D721Med (cell line): ENCODE measurements at places on chromosomes 3 and 15.

GRCh38 chr3:118587847-118588246, 446.8 kb downstream of the IGSF11 start:
- no peak for DNase-seq

GRCh38 chr3:111277226-111277625, 205.6 kb downstream of the NECTIN3 start:
- DNase-seq, result no peak

- no peak for DNase-seq
Measured at GRCh38 chr3:114718898-114719210, 425.0 kb downstream of the TIGIT start.

DNA sequence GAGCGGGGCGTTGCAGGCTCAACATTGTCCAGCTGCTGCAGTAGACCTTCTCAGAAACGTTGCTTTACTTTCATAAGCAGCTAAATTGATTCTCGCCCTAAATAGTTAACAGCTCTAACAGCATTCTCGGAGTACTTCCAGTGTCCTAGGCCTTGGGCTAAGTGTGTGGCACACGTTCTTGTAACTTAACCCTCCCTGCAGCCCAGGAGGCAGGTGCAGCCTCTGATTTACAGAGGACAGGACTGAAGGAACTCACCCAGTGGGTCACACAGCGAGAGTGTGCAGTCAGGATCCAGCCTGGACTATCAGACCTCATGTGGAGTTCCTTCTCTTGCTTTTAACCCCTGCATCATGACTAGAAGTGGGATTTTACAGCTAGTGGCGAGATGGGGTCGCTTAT, 312.8 kb upstream of the C2CD4B start:
- no peak for DNase-seq

DNA sequence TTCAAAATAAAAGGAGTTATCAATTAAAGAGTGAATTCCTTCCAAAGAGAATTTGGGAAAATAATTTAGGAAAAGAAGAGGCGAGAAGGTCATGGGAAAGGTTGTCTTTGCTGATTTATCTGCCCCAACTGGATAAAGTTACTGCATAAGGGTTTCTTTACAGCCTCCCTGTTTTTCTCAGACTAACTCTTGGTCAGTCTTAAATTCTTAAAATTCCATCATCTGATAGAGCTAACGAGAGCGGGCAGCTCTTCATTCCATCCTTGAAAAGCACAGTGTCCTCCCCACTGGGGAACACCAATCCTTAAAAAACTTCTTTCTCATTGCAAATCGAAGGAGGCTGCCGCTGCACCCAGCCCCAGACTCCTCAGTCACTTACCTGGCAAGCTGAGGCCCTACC, 107.2 kb downstream of the PGPEP1L start:
- DNase-seq, result no peak

GRCh38 chr3:46378426-46378942, 7.7 kb downstream of the CCR5 start:
- no peak for DNase-seq

- no peak for DNase-seq
Measured at GRCh38 chr3:14262212-14262611, 83.6 kb downstream of the LSM3 start.

- DNase-seq, result no peak
Measured at GRCh38 chr15:36798366-36798765, 218.9 kb downstream of the CDIN1 start.

- no peak for DNase-seq
Measured at GRCh38 chr3:177429079-177429478, 231.8 kb upstream of the TBL1XR1 start.

GRCh38 chr3:183943739-183944138, 59.1 kb upstream of the PARL start:
- no peak for DNase-seq

DNA sequence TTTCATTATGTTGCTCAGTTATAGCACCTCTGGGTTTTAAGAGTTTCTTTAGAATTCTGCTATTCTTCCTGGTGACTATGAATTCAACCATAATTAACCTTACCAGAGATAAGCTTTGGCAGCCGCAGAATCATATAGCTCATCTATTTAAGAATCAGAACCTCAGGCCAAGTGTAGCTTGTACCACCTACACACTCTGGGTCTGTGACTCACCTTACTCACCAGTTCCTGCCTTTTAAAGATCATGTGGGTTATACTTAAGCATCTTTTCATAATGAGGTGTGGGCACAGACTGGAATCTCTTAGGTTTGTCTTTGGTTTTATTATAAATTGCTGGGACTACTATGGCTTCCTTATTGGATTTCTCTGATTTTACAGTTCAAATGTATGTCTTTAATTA, 21.9 kb downstream of the CDV3 start:
- DNase-seq, result no peak

GRCh38 chr3:186035277-186035676, 73.6 kb downstream of the ETV5 start:
- no peak for DNase-seq

DNA sequence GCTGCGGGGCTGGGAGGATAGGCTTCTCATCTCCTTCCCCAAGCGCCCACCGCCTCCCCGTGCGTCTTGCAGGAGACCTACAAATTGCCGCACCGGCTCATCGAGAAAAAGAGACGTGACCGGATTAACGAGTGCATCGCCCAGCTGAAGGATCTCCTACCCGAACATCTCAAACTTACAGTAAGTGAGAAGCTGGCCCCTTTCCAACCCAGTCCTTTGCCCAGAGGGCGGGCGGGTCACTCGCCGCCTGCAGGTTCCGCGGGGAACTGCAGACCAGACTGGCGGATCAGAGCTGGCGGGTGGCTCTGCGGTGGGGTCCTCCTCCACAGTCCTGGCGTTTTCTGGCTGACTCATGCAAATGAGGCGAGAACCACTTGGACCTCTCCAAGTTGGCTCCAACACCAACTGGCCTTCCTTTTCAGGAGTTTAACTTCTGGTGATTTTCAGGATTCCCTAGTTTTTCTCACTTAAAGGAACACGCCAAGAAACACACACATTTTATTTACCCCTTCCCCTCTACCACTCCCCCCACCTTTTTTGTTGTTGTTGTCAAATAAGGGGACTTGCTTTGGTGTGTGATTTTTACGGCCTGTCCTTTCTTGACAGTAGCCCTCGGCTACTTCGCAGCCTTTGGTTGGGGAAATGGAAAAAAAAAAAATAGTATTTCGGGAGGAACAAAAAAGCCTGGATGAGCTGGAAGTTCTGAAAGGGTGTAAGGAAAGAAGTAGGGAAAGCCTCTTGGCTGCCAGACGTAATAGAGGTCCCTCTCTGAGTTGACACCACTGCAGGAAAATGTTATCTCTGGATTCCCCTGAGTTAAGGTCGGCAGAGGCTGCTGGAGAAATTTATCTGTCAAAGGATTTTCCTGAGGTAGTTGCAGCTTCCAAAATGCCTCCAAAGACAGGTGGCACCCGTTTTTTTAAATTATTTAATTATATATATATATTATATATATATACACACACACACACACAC, 1.3 kb downstream of the BHLHE40 start:
- DNase-seq, result no peak

- DNase-seq, result no peak
Measured at GRCh38 chr3:183504597-183504996, 50.9 kb downstream of the KLHL6 start.
